SK-N-DZ (cell line): ENCODE measurements at places on chromosomes 7 and 10.

- DNase-seq = no peak
Measured at GRCh38 chr10:16927546-16927945, 110.3 kb upstream of the RSU1 start.

GRCh38 chr7:1458683-1459511 lies at the start of gene MICALL2:
Gene MICALL2, minus strand, starts transcription at chr7:1459470. Its CDS starts 144 bp downstream, at chr7:1459326.
- DNase-seq = no peak

GRCh38 chr10:130481076-130481930 lies 345.1 kb downstream of the GLRX3 start:
- DNase-seq = no peak

DNA sequence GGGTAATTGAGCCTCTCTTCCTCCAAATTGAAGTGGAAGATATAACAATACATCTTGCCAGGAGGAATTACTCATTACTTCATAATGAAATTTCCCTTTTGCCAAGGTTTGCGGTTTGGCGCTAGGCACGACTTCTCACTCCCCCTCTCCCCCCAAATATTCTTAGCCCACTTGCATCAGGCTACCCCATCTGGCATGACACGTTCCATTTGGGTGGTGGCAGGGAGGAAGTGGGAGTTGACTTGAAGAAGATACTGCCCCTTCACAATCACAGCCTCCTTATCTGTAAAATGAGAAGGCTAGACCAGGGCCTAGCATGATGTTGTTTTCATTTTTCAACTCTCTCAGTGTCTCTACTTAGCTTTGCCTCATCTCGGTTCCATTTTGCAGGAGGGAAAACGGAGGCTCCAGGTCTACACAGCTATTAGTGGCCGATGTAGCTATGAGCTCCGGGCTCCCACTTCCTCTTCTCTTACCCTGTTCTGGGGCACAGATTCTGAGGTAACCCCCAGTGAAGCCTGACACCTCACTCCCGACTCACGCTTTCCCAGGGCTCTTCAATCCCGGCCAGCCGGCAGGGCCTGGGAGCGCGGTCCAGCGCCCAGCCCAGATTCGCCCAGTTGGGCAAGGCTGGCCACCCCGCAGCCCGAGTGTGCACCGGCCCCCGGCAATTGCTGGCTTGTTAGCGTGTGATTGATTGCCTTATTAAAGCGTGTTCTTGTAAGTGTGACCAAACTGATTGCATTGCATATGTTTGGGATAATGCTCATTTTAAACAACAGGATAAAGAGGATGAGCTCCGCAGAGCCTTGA lies 6.5 kb downstream of the EVX1 start:
- DNase-seq = no peak

DNA sequence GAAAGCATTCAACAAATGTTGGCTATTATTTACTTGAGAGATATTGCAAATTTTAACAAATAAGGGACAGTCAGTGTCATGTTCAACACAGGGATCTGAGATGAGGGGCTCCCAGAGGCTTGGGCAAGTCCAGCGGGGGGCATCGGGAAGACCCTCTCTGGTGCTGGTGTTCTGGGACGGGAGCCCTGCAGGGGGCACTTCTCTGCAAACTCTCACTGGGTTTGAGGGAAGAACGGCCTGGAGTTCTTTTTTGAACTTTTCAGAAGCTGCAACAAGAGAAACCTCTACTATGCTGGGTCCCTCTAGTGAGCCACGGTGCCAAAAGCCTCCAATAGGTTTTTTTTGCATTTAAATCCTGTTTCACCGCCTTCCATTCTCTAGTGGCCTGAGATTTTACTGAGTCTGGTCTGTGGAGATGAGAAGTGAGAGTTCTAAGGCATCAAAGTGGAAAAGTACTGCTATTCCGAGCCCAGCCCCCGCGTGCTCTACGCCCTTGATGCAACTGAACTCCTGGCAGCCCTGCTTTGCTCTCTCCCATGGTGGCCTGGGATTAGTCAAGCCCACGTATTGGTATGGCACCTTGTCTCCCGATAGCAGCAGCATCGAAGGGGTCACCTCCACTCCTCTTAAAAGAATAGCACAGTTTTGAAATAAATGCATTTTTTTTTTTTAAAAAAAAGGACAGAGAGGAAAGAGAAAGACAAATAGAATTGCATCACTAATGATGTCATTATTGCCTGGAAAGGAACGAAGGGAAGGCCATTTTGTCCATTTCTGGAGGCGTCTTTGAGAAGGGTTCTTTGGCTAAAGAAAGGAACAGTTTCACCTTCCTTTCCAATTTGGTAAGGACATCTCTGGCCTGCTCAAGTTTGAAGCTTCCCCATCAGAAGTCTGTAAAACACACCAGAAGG lies 43.5 kb downstream of the CLEC2L start:
- no peak for DNase-seq

- no peak for DNase-seq
Measured at GRCh38 chr7:50205011-50205410, 99.5 kb upstream of the IKZF1 start.

DNA sequence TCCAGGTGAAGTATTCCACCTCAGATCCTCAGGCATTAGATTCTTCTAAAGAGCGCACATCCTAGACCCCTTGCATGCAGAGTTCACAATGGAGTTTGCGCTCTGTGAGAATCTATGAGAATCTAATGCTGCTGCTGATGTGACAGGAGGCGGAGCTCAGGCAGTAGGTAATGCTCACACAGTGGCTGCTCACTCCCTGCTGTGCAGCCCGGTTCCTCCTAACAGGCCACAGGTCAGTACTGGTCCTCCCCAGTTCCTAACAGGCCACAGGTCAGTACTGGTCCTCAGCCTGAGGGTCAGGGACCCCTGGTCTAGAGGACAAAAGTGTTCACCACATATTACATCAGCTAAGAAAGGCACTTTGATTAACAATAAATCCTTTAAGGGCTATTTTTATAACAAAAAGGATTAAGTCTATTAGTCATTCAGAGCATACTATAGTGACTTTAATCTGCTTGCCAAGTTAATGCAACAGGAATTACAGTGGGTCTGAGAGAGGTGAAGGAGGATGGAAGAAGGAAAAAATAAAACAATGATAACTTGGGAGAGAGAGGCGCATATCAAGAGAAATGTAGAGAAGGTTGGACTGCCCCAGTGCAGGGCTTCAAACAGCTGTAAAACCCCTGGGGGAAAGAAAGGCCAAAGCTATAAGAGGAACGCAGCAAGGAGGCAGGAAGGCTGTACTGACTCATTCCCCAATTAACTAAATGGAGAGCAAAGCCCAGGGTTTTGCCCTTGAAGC lies 49.2 kb downstream of the CUL2 start:
- DNase-seq = no peak

GRCh38 chr7:6346581-6346980 lies 74.2 kb upstream of the CYTH3 start:
- no peak for DNase-seq

DNA sequence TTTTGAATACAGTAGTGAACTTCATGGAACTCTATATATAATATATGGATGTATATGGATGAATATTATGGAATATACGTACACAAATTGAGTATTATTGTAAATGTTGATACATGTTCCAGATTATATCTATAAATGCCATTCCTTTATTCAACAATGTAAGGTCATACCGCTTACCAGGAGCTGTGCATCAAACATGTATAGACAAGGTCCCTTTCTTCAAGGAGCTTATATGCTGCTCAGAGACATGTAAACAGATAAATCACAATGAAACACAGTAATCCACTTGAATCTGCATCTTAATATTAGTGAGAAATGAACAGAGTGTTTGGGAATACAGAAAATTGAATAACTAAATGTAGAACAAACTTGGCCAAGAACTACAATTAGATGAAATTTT lies 898 bp upstream of the SEM1 start:
- DNase-seq = no peak

GRCh38 chr7:43475983-43476382 lies 106.9 kb upstream of the STK17A start:
- no peak for DNase-seq

GRCh38 chr7:19144661-19145433 lies at the start of gene FERD3L:
Gene FERD3L, minus strand, starts transcription at chr7:19145421. Its CDS starts 59 bp downstream, at chr7:19145362.
- DNase-seq = no peak

GRCh38 chr10:77244746-77245145 lies 392.9 kb downstream of the KCNMA1 start:
- no peak for DNase-seq

DNA sequence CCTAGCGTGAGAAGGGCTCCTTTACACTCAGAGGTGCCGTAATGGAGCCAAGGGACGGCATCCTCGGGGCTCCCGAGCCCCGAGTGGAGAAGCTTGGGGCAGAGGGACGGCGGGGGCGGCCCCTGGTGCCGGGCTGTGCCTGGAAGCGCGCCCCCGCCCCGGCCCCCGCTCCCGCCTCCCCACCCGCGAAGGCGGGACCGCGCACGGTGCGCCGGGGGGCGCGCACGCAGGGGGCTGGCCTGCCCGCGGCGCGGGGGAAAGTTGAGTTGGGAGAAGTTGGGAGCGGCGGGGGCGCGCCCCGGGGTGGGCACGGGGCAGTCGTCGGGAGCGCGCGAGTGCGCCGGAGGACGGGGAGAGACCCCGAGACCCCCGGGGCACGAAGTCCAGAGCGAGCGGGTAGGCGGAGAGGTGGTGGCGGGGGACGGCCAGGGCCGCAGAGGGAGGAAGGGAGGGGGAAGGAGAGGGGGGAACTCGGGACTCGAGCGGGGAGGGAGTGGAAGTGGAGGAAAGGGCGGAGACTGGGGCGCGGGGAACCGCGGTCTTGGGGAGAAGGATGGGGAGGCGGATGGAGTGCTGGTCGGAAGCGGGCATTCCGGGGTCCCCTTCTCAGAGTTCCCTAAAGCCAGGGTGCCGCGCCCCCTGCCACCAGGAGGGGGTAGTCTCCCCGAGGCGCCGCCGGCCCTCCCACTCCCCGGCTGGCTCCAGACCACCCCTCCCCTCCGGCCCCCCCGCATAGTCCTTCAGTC lies at the start of gene SLC4A2:
Gene SLC4A2, plus strand, starts transcription at position 223 of the 746 bp plus-strand sequence. CDS start 2,399 bp downstream, outside the sequence.
- DNase-seq = peak; percentile 70

GRCh38 chr10:72730479-72730878 lies 38.5 kb downstream of the MCU start:
- DNase-seq = no peak

DNA sequence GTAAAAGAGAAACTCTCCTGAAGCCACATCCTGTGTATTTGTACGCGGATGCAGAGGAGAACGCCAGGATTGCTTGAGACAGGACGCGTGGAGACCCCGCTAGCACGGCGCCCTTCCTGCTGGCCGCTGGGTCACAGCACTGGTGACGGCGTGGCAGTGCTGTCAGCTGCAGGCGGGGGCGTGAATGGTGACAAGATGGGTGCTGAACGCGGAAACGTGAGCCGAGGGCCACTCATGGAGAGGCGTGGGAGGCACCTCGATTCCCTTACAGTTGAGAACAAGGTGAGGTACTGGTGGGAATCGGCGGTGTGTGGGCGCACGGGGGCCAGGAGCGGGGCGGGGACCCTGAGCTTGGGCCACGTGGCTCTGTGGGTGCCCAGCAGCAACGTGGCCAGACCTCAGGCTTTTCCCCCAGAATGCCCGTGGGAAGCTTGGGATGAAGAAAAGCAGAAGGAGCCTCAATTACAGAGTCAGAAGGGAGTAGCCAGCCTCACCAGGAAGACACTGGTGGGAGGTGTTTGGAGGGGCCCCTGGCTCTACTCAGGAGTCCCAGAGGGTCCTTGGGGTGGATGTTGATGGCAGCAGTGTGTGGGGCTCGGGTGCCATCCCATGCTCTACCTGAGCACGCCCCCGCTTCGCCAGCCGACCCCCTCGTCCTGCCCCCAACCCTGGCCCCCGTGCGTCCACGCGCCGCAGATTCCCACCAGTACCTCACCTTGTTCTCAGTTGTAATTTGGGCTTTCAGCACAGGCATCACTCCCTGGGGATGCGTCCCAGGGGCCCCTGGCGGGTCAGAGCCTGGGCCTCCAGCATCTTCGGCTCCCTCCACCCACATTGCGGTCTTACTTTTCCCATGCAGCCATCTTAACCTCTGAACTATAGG lies 208.4 kb upstream of the TCERG1L start:
- no peak for DNase-seq

DNA sequence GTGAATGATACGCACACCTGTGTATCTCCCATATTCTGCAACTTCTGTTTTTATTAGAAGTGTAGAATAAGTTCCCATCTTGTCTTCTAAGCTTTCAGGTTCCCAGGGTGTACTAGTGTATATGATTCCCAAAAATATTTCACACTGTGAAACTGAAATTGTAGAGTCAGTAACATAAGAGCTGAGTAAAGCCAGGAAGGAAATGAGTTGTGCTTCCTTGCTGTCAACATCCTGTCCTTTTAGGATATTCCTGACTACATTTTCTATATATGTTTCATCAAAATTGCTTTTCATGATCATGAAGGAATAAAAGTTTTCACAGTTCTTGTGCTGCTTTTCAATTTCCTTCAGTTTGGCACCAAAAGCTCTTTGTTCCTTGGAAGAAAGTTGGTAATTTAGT lies 15.2 kb downstream of the SAMD9L start:
- DNase-seq = no peak

- DNase-seq = no peak
Measured at GRCh38 chr7:150357270-150357669, 11.4 kb upstream of the REPIN1 start.

DNA sequence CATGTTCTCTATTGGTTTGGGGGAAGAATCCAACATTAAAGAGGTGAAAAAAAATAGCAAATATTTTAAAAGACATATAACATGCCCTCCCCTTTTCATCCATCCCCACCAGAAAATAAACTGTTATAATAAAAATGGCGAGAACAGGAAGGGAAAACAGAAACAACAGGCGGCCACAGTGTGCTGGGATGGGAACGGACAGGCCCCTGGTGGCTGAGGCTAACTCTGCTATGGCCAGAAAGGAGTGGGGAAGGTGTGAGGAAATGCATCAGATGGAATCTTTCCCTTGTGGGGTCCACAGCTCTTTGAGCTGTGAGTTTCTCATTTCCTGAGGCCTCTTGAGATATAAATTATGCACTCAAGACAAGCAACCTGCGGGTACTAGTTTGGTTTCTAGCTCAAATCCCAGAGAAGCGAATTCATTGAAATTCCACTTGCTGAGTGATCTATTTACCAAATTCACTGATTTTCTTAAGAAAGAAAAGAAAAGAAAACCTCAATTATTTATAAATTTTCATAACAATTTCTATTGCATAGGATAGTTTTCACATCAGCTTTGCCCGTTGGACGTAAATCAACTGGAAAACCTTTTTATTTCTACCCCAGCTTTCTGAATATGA lies 139.5 kb downstream of the BMPER start:
- DNase-seq = no peak
